ENCODE measurements at places on chromosomes 6 and 20. TPM values are rescaled to one million over a fixed set of nuclear protein-coding genes. Genes with fewer than 3 reads are reported as not detected.

The TP53RK gene
- total RNA-seq: 26.0 TPM

The WFDC10B gene
- not detected for total RNA-seq

The PPIL6 gene
- 31.2 TPM for total RNA-seq

The CST7 gene
- 3.6 TPM for total RNA-seq

GRCh38 chr6:79084693-79085092 is 6.6 kb upstream of the PHIP start:
- H3K27ac ChIP-seq: no peak overlapping the region
- no peaks in the 10 kb centered on the region for H3K36me3 ChIP-seq
- no peaks in the 10 kb centered on the region for H3K27me3 ChIP-seq
- H3K4me3 ChIP-seq: no peak overlapping the region
- no peaks in the 10 kb centered on the region for H3K4me1 ChIP-seq

GRCh38 chr6:54903884-54904283 is 57.3 kb downstream of the FAM83B start:
- DNase-seq: no peak
- H3K27me3 ChIP-seq: no peaks in the 10 kb centered on the region
- no peaks in the 10 kb centered on the region for H3K36me3 ChIP-seq
- H3K27ac ChIP-seq: no peak overlapping the region

- H3K27me3 ChIP-seq: no peaks in the 10 kb centered on the region
- no peaks in the 10 kb centered on the region for H3K36me3 ChIP-seq
- DNase-seq: no peak
- H3K4me3 ChIP-seq: no peak overlapping the region
- no peaks in the 10 kb centered on the region for H3K4me1 ChIP-seq
These were observed 16.9 kb upstream of the TGM2 start for GRCh38 chr20:38181971-38182370.

- H3K27me3 ChIP-seq: no peaks in the 10 kb centered on the region
- H3K4me3 ChIP-seq: no peak overlapping the region
- H3K36me3 ChIP-seq: peaks cover 15% of the 10 kb centered on the region
These were observed 43.7 kb downstream of the ADNP start for GRCh38 chr20:50887576-50887975.

DNA sequence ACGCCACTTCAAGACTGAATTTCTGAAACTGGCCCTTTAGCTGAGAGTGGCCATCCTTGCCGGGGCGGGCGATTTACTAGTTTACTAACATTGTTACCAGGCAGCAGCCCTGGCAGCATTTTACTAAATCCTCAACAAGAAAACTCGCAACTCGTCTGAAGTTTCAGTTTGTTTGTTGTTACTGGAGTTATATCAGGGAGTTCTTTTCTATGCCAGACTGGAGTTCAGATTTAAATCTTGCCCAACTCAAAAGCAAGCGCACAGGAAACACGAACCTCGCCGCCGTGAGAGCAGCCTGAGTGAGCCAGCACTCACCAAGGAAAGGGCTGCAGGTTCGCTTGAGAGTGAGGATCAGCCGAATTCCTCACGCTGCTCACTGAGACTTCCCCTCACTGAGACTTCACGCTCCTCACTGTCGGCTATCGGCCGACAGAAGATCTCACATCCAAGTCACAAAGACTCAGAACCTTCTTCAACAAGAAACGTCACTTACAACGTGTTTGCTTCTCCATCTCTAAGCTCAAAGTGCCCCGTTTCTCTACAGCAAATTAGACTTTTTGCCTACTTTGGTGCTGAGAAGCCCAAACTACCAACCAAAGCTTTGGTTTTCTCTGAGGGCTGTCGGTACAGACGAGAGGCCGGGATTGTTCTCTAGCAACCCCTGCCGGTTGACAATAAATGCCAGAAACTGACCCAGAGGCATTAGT is 78.9 kb downstream of the OLIG3 start:
- H3K4me1 ChIP-seq: peaks cover 5% of the 10 kb centered on the region
- H3K4me3 ChIP-seq: peak overlapping the region; percentile 29
- H3K27ac ChIP-seq: peak overlapping the region; percentile 10
- H3K27me3 ChIP-seq: no peaks in the 10 kb centered on the region
- no peaks in the 10 kb centered on the region for H3K36me3 ChIP-seq

- no peaks in the 10 kb centered on the region for H3K36me3 ChIP-seq
- no peak for DNase-seq
- H3K27ac ChIP-seq: no peak overlapping the region
These were observed 127.6 kb downstream of the TRDN start for GRCh38 chr6:123509112-123509511.

GRCh38 chr20:24694727-24695528 is 225.5 kb downstream of the SYNDIG1 start:
- peak; percentile 23 for DNase-seq
- H3K36me3 ChIP-seq: no peaks in the 10 kb centered on the region
- no peak overlapping the region for H3K4me3 ChIP-seq
- peaks cover 19% of the 10 kb centered on the region for H3K4me1 ChIP-seq

GRCh38 chr20:63239431-63239830 is 3.7 kb downstream of the BIRC7 start:
- H3K27ac ChIP-seq: no peak overlapping the region
- peaks cover 38% of the 10 kb centered on the region for H3K4me1 ChIP-seq
- H3K4me3 ChIP-seq: no peak overlapping the region
- H3K36me3 ChIP-seq: no peaks in the 10 kb centered on the region

DNA sequence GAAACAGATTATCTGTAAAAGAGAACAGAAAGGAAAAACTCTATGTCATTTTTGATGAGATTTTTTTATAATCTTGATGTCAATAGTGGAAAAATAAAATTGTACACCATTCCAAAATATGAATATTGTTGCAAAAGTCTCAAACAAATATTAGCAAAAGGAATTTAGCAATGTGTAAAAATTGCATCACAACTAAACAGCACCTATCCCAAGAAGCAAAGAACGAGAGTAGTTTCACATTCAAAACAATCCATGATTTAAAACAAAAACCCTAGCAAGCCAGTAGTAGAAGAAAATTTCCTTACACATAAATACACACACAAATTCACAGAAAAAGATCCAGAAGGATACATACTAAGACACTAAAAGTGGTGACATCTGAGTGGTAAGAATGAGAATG is 38.4 kb downstream of the LCA5 start:
- H3K27me3 ChIP-seq: no peaks in the 10 kb centered on the region
- H3K4me1 ChIP-seq: peaks cover 12% of the 10 kb centered on the region
- H3K4me3 ChIP-seq: no peak overlapping the region
- H3K36me3 ChIP-seq: no peaks in the 10 kb centered on the region
- no peak overlapping the region for H3K27ac ChIP-seq
- no peak for DNase-seq

- peak overlapping the region; percentile 94 for H3K4me3 ChIP-seq
- H3K27ac ChIP-seq: peak overlapping the region; percentile 77
- peaks cover 21% of the 10 kb centered on the region for H3K36me3 ChIP-seq
- peaks cover 16% of the 10 kb centered on the region for H3K4me1 ChIP-seq
- DNase-seq: peak; percentile 57
- no peaks in the 10 kb centered on the region for H3K27me3 ChIP-seq
These were observed 763 bp downstream of the KLC4 start for GRCh38 chr6:43060034-43060754.

GRCh38 chr20:51985013-51985415 is 182.7 kb upstream of the SALL4 start:
- DNase-seq: no peak
- H3K4me3 ChIP-seq: no peak overlapping the region
- H3K36me3 ChIP-seq: no peaks in the 10 kb centered on the region
- no peaks in the 10 kb centered on the region for H3K4me1 ChIP-seq
- H3K27ac ChIP-seq: no peak overlapping the region

- no peaks in the 10 kb centered on the region for H3K27me3 ChIP-seq
- no peaks in the 10 kb centered on the region for H3K4me1 ChIP-seq
- H3K4me3 ChIP-seq: no peak overlapping the region
- no peak overlapping the region for H3K27ac ChIP-seq
These were observed 144.9 kb downstream of the WDR27 start for GRCh38 chr6:169556758-169557548.

- DNase-seq: no peak
- H3K27ac ChIP-seq: no peak overlapping the region
- H3K36me3 ChIP-seq: no peaks in the 10 kb centered on the region
- H3K4me3 ChIP-seq: no peak overlapping the region
- no peaks in the 10 kb centered on the region for H3K27me3 ChIP-seq
- no peaks in the 10 kb centered on the region for H3K4me1 ChIP-seq
These were observed 5.0 kb upstream of the HSPA12B start for GRCh38 chr20:3727401-3728021.

DNA sequence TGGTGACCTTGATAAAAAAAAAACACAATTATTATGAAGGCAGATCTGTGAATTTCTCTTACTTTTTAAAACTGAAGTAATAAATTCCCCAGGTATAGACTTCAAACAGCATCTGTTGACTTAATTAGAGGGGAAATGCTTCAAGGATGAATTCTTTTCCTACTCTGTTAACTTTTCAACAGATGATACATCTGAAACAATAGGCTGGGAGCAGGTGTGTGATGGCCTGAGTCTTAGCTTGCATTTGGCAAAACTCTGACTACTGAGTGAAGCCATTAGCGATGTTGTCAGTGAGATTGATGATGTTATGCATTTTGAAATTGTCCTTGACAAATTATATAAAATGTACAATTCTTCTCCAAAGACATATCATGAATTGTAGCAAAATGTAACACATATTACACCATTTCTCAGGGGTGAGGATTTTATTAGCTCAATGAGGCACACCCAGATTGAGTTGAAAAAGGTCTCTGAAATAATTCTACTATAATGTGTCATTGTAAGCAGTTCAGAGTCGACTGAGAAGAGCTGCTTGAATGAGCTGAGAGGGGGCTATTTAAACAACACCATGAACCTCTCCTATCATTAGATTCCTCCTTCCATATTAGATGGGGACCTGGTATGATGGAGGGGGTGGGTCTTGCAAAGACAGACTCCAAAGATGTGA is 39.6 kb upstream of the OGFRL1 start:
- H3K27me3 ChIP-seq: no peaks in the 10 kb centered on the region
- H3K27ac ChIP-seq: no peak overlapping the region
- H3K36me3 ChIP-seq: no peaks in the 10 kb centered on the region
- H3K4me3 ChIP-seq: no peak overlapping the region

DNA sequence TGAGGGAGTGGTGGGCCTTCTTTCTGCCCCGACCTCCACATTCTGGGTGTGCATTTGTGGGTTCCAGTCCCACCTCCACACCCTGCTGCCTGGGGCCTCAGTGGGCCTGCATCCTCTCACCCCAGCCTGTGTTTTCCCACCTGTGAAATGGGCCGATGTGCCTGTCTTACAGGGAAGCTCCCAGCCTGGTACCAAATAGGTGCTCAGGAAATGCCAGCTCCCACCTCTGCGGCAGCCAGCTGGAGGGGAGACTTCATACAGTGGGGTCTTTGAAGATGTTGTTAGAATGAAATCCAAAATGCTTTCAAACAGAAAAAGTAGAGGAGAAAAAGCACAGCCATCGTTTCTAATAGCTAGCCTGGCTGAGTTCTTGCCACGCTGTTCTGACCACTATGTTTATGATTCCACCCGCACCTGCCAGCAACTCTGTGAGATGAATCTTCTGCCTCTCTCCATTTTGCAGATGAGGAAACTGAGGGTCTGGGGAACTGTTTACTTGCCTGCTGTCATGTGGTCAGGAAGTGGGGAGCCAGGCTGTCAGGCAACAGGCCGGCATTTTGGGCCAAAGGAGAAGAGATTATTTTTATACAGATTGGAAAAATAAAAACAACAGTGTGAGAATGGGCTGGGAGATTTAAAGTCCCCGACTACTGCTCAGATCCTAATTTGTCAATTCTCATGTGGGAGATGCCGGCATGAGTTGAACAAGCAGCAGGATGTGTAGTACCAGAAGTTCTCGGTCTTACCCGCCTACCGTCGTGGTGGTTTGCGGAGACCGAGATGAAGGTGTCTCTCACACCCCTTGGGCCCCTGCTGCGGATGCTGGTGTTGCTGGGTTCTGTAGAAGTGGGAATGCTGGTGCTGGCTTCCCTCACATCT is 4.6 kb downstream of the TMEM181 start:
- no peak overlapping the region for H3K4me3 ChIP-seq
- no peaks in the 10 kb centered on the region for H3K36me3 ChIP-seq
- no peak overlapping the region for H3K27ac ChIP-seq
- peaks cover 18% of the 10 kb centered on the region for H3K4me1 ChIP-seq
- H3K27me3 ChIP-seq: no peaks in the 10 kb centered on the region

DNA sequence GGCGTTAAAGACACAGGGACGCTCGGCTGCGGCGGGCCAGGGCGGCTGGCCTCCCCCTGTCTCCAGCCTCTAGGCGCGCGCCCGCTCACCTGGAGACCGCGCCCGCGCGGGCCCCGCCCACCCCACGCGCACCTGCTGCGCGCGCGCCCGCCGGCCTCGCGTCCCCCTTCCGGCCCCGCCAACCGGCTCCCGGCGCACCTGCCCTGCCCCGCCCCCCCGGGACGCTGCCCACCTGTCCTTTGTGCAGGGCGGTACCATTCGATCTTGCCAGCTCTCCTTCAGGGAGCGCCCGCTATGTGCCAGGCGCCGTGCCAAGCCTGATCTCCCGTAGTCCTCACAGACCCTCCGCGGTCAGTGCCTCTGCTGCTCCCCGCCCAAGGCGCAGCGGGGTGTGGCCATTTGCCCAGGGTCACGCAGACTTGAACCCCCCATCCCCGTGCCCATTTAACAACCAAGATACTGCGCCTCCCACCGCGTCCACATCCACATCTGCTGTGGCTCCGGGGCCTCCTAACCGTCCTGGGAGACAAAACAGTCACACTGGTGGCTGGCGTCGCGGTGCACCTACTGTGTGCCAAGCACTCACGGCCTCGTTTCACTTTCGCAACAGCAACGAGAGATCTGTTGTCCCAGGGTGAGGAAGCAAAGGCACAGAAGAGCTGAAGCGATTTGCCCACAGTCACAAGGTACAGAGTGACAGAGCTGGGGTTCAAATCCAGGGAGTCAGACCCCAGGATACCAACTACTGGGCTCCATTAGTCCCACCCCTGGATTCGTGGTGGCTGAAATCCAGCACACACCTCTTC is 48.1 kb downstream of the NOL4L start:
- H3K36me3 ChIP-seq: no peaks in the 10 kb centered on the region
- no peaks in the 10 kb centered on the region for H3K27me3 ChIP-seq
- no peak overlapping the region for H3K27ac ChIP-seq
- H3K4me1 ChIP-seq: peaks cover 16% of the 10 kb centered on the region

DNA sequence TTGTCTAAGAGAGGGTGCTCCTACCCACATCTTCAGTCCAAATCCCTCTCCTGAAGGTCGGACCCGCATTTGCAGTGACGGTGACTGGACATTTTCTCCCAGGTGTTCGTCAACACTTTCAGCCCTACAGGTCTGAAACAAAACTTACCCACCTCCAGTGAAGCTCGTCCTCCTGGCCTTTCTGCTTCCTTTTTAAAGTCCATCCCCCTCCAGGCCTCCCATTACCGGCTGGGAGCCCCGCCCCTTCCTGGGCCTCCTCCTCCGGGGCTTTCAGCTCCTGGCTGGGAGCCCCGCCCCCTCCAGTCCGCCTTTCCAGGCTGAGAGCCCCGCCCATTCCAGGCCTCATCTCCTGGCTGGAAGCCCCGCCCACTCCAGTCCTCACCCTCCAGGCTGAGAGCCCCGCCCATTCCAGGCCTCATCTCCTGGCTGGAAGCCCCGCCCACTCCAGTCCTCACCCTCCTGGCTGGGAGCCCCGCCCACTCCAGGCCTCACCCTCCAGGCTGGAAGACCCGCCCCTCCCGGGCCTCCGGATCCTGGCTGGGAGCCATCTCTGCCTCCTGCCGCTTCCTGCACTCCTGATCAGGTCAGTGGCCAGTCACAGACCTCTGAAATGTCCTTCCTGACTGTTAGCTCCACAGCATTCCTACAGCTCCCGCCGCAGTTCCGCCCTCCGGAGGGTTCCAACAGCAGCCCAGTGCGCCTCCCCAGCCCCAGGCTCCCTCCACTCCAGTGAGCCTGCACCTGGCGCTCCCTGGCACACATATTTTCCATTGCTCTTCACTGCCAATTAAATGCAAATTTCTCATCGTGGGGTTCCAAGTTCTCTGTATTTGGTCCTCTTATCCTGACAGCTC is 98.5 kb downstream of the LY86 start:
- H3K27ac ChIP-seq: peak overlapping the region; percentile 43
- peak; percentile 89 for DNase-seq
- H3K36me3 ChIP-seq: no peaks in the 10 kb centered on the region
- H3K27me3 ChIP-seq: no peaks in the 10 kb centered on the region
- peaks cover 42% of the 10 kb centered on the region for H3K4me1 ChIP-seq

All from thyroid gland (tissue), 4 donors.